Endothelial cell of umbilical vein (primary cell): ENCODE measurements at places on chromosomes 4 and X. TPM values are rescaled to one million over a fixed set of nuclear protein-coding genes. Genes with fewer than 3 reads are reported as not detected.

DNA sequence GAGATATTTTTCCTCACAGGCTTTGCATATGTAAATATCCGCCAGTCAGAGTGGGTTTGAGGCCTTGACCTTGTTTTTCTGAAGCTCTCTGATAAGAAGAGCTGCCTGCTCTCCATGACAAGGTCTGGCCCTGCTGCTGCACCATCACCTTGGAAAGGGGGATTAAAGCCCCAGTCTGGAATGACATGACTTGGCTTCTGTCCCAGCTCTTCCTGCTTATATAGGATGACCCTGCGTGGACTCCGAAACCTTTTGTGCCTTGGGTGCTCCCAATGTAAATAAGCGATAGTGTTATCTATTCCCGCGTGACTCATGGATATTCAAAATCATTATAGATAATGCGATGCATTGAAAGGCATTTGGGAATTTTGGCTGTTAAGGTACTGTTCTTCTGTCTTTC is 139.3 kb downstream of the BMPR1B start:
- no peaks in the 10 kb centered on the region for H3K27me3 ChIP-seq
- peak; percentile 81 for DNase-seq
- H3K4me1 ChIP-seq, result peaks cover 8% of the 10 kb centered on the region
- H3K36me3 ChIP-seq, result no peaks in the 10 kb centered on the region

GRCh38 chr4:35993606-35994005 is 250.7 kb downstream of the ARAP2 start:
- no peak overlapping the region for H3K27ac ChIP-seq
- no peaks in the 10 kb centered on the region for H3K36me3 ChIP-seq
- no peaks in the 10 kb centered on the region for H3K4me1 ChIP-seq
- no peak overlapping the region for H3K4me3 ChIP-seq
- no peaks in the 10 kb centered on the region for H3K27me3 ChIP-seq
- DNase-seq, result no peak

DNA sequence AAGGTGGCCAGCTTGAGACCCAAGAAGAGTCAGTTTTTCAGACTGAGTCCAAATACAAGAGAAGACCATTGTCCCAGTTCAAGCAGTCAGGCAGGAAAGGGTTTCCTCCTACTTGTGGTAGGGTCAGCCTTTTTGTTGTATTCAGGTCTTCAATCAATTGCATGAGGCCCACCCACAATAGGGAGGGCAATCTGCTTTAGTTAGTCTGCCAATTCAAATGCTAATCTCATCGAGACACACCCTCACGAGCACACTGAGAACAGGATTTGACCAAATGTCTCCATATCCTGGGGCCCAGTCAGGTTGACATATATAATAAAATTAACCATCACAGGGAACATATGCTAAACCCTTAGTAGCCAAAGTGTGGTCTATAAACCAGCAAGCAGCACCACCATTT is 75.3 kb upstream of the FRMPD3 start:
- no peaks in the 10 kb centered on the region for H3K36me3 ChIP-seq
- no peak overlapping the region for H3K4me3 ChIP-seq
- H3K27ac ChIP-seq, result no peak overlapping the region

DNA sequence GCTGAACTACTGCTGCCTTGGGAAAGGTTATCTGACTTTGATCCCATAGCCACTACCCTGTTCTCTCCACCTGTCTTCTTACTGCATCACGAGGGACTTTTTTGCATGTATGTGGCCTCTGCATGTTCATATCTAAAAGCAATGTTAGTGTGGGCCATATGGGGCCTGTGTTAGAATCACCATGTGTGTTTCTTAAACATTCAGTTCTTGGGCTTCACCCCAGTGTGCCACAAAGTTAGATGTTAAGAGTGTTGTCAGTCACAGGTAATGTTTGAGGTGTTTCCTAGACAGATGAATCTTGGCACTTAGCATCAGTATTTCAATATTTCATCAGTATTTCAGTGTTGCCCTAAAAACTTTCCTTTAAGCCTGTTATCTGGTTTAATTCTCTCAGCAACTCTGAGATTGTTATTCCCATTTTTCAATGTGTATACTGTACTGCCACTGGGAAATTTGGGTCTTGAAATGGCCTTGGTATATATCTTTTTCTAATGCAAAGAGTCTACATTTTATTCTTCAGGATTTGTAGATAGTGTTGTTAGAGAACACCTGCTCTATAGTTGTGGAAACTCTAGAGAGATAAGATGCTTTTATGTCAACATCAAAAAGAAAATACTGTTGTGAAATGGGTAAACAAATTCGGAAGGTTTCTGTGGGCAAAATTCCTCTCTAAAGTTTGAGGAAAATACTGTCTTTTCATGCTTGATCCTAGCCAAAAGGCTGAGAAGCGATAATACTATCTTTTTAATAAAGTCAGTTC is 259.7 kb downstream of the BMPR1B start:
- no peak overlapping the region for H3K4me3 ChIP-seq
- H3K4me1 ChIP-seq, result peaks cover 4% of the 10 kb centered on the region
- H3K27me3 ChIP-seq, result no peaks in the 10 kb centered on the region
- no peak for DNase-seq
- no peak overlapping the region for H3K27ac ChIP-seq
- no peaks in the 10 kb centered on the region for H3K36me3 ChIP-seq

- no peaks in the 10 kb centered on the region for H3K27me3 ChIP-seq
- DNase-seq, result peak; percentile 46
- no peaks in the 10 kb centered on the region for H3K4me1 ChIP-seq
- no peak overlapping the region for H3K27ac ChIP-seq
- H3K36me3 ChIP-seq, result no peaks in the 10 kb centered on the region
These were observed 145.7 kb upstream of the NUDT6 start for GRCh38 chr4:123068081-123068480.

GRCh38 chrX:17411205-17411604 is 36.2 kb downstream of the NHS start:
- H3K4me1 ChIP-seq, result no peaks in the 10 kb centered on the region
- H3K4me3 ChIP-seq, result no peak overlapping the region
- no peaks in the 10 kb centered on the region for H3K36me3 ChIP-seq
- no peak overlapping the region for H3K27ac ChIP-seq

DNA sequence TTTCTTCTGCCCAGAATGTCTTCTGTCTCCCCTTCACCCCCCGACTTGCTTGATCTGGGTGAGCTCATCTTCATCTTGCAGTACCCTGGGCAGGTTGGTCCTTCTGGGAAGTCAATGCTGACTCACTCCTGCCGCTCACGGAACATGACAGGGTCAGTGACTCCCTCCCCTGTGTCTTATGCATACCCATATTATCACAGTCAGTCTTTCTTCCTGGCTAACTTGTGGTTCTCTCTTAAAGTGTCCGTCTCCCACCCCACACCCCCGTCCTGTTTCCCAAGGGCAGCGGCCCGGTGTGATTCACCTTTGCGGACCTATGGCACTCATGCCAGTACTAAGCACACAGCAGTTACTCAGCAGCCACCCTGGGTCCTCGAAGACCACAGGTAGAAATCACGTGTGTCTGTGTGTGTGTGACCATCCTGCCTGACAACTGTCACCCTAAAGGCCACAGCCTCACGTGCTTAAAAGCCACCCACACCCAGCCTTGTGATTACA is 17.7 kb downstream of the IQSEC2 start:
- no peak overlapping the region for H3K27ac ChIP-seq
- no peaks in the 10 kb centered on the region for H3K36me3 ChIP-seq
- H3K4me1 ChIP-seq, result peaks cover 13% of the 10 kb centered on the region

DNA sequence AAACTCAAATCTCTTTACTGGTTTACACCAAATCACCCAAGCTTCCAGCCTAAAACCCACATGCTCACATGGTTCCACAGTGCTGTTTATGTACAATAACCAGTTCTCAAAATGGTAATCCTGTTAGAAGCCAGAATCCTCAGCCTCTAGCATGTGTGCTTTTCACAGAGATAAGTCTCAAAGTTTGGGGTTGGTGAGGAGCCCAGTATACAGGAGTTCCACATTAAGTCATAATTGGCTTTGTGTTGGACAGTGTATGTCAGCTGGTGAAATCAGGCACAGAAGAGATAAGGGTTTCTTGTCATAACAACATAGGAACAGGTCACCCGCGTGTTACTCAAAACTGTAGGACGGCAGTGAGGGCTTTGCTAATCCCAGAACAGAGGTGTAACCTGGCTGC is at the start of gene TRIML1:
TSS of gene TRIML1 (plus strand) at position 301 of the 400 bp plus-strand sequence. CDS start 118 bp downstream, outside the sequence.
- no peaks in the 10 kb centered on the region for H3K36me3 ChIP-seq
- DNase-seq, result no peak
- H3K27me3 ChIP-seq, result no peaks in the 10 kb centered on the region

DNA sequence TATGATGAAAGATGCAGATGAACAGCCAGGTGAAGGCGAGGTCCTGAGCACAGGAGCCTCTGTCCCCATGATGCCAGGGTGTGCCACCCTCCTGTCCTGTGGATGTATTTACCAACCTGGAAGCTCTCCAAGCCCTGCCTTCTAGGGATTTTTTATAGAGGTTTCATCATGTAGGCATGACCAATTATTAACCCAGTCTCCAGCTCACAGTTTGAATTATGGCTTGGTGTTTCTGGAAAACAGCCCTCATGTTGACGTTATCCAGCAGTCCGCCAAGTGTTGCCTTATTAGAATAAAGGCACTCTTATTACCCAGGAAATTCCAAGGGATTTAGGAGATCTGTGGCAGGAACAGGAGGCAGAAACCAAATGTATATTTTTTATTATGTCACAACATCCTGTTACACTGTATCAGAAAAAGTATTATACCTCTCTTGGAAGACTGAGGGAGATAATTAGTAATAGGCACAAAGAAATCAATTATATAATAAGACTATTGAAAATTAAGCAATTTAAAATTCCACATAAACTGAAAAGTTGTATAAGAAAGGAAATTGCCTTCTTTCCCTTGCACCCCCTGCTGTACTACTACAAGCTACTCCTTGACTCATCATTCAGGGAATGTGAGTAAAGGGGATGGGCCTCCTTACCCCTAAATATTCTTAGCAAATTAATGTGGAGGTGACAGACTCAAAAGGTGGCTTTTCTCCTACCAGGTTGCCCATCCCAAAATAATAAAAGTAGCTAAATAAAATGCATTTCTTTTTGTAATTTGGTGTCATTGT is 129.6 kb downstream of the ZNF330 start:
- H3K27ac ChIP-seq, result peak overlapping the region; percentile 63
- peaks cover 40% of the 10 kb centered on the region for H3K4me1 ChIP-seq
- H3K36me3 ChIP-seq, result no peaks in the 10 kb centered on the region

The C1QTNF7 gene
- polyA plus RNA-seq, result not detected in 2 replicates

The NRK gene
- polyA plus RNA-seq, result 1.1 and 1.3 TPM in 2 replicates
